ENCODE measurements at places on chromosomes 3 and 15.

- no peak for DNase-seq
Measured at GRCh38 chr3:32282578-32283154, 44.2 kb downstream of the CMTM8 start.

DNA sequence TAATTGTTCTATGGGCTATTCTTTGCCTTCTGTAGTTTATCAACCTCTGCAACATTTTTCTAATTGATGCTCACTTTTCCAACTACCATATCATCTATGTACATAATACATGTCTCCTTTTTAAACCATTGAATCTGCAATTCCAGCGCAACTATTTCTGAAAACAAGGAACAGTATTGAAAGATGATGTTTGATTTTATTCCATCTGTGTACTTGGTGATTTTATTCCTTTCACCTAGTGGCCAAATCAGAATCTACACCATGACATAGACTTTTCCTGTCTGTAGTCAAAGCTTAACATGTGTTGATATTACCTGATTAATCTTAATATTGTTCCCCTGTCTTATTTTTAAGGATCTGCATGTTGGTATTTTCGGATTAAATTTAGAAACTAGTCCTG, 13.0 kb downstream of the NKTR start:
- peak; percentile 34 for DNase-seq

- DNase-seq, result no peak
Measured at GRCh38 chr3:147449669-147450068, 40.5 kb downstream of the ZIC1 start.

DNA sequence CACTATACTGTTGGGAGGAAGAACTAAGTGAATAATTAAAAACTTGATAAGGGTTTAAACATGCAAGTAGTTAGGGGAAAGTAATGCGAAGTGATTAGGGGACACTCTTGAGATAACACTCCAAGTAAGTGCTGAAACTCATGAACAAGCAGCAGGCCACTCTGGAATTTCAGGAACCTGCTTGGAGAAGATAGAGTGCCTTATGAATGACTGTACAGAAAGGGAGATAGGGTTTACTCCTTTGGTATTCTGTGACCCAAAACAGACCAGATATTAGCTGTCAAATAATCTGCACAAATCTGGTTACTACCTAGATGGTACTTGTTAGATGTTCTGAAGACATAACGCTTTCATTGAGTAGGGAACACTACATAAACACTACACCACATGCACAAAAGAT, 85.6 kb downstream of the FRMD4B start:
- DNase-seq, result no peak

DNA sequence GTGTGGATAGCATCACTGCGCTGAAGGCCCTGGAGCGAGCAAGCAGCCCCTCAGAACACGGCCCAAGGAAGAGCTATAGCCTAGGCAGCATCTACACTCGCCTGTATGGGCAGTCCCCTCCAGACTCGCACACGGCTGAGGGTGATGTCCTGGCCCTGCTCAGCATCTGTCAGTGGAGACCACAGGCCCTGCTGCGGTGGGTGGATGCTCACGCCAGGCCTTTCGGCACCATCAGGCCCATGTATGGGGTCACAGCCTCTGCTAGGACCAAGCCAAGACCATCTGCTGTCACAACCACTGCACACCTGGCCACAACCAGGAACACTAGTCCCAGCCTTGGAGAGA, 20.5 kb downstream of the ATRIP start:
- no peak for DNase-seq

DNA sequence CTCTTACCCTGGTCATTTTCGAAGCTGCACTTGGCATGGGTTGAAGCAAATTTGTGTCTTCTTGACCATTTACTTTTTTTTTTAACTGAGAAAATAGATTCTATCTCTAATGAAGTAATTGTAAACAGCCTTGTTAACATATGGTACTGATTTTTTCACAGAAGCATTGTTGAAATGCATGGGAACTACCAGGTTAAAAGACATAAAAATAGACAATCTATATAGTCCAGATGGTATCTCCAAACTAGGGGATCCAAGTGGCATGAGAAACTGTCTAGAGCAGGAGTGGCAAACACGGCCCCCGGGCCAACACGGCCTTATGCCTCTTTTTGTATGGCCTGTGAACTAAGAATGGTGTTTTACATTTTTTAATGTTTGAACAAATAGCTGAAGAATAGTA, 41.9 kb downstream of the CACNA1D start:
- DNase-seq, result no peak

GRCh38 chr3:108442281-108442680, 68.1 kb downstream of the MYH15 start:
- DNase-seq, result no peak

DNA sequence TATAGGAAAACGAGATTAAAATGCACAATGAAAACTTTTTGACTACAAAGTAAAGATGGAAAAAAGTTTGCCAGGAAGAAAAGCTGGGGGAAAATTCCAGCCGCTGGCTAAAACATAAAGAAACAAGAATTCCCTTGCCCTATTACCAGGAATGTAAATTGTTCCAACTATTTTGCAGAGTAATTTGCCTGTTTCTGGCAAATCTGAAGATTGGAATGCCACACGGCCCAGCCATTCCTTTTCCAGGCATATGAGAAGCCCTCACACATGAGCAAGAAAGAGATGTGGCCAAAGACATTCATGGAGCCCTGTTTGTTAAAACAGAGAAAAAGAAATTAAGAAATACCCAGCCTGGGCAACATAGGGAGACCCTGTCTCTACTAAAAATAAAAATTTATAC, 8.4 kb upstream of the GATA2 start:
- DNase-seq, result no peak

DNA sequence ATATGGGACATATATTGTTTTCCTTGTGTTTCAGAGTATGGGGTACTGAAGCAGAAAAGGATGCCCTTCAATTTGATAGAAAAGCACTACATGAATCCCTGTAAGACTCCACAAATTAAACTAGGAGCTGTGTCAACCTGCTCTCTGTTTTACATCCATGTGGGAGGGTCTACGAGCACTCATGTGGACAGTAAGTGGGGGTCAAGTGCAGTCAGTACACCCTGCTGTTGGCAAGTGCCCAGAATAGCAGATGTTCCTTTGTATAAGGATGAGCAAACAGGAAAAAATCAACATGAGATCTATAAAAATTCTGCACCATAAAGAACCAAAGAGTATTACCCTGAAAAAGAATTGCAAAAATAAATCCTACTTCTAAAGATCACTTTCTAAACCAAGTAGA, 659.9 kb downstream of the SI start:
- no peak for DNase-seq

DNA sequence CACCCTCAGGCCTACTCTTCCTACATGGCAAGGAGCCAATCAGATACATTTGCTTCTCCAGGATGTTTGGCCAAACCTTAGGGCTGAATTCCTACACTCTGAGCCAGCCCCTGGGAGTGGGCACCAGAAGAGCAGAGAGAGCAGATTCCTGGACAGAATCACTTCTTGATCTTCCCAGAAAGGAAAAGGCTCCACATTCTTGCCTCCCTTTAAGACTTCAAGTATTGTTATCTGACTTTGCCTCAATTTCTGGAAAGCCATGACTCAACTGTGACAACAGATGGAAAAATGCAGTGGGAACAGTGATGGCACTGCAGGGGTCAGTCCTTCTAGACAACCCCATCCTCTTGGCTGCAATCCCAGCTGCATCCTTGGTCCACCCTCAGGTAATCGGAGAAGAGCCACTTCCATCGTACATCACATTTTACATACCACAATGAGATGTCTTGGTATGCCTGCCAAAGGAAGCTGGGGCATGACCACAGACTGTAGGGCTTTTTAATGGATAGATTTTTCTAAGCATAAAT, 21.0 kb downstream of the SLCO2A1 start:
- no peak for DNase-seq

DNA sequence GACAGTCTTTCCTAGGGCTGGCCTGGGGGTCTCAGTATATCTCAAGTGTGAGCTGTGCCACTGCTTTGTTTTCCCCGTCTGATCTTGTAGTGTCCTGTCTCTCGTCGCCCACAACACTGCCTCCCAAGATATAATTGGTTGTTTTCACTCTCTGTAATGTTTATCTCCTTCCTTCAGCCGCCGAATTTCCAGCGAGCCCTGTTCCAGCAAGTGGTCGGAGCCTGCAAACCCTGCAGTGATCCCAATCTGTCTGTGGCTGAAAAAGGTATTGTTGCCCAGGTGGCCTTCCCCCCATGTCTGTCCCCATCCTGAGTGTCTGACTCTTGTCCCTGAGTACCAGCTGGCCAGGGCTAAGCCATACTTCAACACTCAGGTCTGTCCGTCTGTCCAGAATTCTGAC, 9.5 kb upstream of the MANF start:
- DNase-seq, result no peak

- no peak for DNase-seq
Measured at GRCh38 chr15:84772467-84772866, 24.1 kb downstream of the ZNF592 start.

- DNase-seq, result no peak
Measured at GRCh38 chr3:169623971-169624370, 39.5 kb downstream of the MECOM start.
